ENCODE measurements at places on chromosomes 6 and 20. TPM values are rescaled to one million over a fixed set of nuclear protein-coding genes. Genes with fewer than 3 reads are reported as not detected.

Gene COQ3
- 7.0 TPM for total RNA-seq

Gene CDH22
- 0.35 TPM for total RNA-seq

Gene SLC22A16
- total RNA-seq, result 1.4 TPM

Gene WFDC12
- total RNA-seq, result not detected

Gene CNPY3
- 27.4 TPM for total RNA-seq

Gene BTN2A1
- 19.9 TPM for total RNA-seq

Gene DSP
- 4.0 TPM for total RNA-seq

Gene SLC4A11
- total RNA-seq, result 1.2 TPM

Gene BMP2
- total RNA-seq, result 14.3 TPM

Gene PHACTR3
- 1.8 TPM for total RNA-seq

Data from mesenteric fat pad (tissue), 1 donor.